Progenitor cell of endocrine pancreas (in vitro differentiated cells): ENCODE measurements at places on chromosomes 1 and 21. TPM values are rescaled to one million over a fixed set of nuclear protein-coding genes. Genes with fewer than 3 reads are reported as not detected.

The PLEKHO1 gene
- 85.2 and 87.6 TPM in 2 replicates for total RNA-seq

The LIPI gene
- not detected in 2 replicates for total RNA-seq

The CFAP141 gene
- not detected in 2 replicates for total RNA-seq

The RNF186 gene
- 0.24 TPM in 1 of 2 replicates, not detected in the other for total RNA-seq

The FAM229A gene
- 15.0 and 17.3 TPM in 2 replicates for total RNA-seq

The EPS15 gene
- 62.7 and 63.8 TPM in 2 replicates for total RNA-seq

The CELA2B gene
- total RNA-seq = not detected in 2 replicates

The AGT gene
- total RNA-seq = 12.5 and 13.5 TPM in 2 replicates

The CDK18 gene
- 23.9 and 24.5 TPM in 2 replicates for total RNA-seq

The LCE3D gene
- not detected in 2 replicates for total RNA-seq

The GREM2 gene
- total RNA-seq = 0.48 and 0.73 TPM in 2 replicates

The TMEM54 gene
- 23.2 and 27.0 TPM in 2 replicates for total RNA-seq

DNA sequence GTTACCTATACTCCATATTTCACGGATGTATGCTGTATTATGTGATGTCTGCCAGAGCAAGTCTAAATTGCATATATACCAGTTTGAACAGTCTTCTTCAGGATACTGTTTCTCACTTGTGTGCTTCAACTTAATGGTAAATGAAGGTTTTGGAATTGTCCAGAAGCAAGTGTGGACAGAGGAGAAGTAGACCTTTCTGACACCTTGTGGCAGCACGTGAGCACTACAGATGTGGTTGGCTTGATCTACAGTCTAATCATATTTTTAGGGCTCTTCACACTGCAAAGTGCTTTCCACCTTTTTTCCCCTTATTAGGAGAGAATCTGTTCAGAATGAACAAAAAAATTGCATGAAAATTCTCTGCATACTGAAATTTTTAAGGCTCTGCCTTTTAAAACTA lies 10.9 kb downstream of the MORC3 start:
- no peak for DNase-seq

DNA sequence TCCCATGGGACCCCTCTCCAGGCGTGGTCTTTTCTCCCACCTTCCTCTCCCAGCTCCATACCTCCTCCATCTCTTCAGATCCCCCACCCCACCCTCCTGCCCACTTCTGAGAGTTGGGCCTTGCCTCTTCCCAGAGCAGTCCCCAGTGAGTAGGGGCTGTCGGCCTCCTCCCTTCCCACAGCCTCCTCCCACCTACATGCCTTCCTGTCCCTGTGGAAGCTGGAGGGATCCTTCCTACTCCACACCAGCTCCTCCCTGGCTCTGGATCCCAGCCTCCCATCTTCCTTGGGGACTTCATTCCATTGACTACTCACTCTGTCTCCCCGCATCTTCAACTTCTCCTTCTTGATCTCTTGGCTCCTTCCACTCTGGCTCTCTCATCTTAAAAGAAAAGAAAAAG lies 24.9 kb downstream of the KCNQ4 start:
- no peak for DNase-seq

DNA sequence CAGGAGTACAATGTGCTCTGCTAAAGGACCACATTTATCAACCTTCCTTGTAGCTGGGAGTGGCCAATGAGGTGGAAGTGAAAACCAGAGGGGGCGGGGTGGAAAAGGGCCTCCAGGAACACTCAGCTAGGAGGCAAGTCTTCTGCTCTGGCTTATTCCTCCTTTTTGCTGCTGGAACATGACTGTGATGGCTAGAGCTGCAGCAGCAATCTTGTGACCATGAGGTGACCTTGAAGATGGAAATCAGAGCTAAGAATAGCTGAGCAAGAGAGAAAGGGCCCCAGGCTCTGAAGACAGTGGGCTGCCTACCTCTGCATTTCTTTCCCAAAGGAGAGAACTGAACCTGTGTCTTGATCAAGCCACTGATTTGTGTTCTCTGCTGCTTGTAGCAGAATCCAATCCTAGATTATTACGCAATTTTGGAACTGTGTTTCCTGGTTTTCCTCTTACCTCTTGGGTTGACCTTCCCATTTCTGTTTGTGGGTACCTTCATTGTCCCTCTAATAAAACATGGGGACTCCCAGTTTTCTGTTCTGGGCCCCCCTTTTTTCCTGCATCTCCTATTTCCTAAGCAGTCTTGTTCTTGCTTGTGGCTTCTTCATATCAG lies 36.4 kb upstream of the WNT4 start:
- DNase-seq = no peak

DNA sequence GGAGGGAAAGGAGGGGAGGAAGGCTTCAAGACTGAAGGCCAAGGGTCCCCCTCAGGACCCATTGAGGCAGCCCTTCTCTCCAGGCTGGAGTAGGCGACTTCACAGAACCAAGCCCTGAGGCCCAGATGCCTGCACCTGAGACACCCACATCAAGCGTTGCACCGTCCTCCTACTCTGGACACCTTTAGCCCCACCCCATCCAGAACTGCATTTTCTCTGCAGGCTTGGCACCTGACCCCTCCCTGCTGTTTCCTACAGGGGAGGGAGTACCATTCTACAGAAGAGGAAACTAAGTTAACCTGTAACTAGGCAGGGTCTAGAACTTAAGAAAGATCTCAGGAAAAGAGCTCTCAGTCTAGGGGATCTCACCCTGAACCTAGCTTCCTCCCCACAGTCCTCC lies 12.0 kb downstream of the PEF1 start:
- no peak for DNase-seq

GRCh38 chr1:212678456-212679410 lies 20.9 kb downstream of the BATF3 start:
- no peak for DNase-seq

- no peak for DNase-seq
Observed at GRCh38 chr1:226884116-226884625, 13.8 kb downstream of the PSEN2 start.

DNA sequence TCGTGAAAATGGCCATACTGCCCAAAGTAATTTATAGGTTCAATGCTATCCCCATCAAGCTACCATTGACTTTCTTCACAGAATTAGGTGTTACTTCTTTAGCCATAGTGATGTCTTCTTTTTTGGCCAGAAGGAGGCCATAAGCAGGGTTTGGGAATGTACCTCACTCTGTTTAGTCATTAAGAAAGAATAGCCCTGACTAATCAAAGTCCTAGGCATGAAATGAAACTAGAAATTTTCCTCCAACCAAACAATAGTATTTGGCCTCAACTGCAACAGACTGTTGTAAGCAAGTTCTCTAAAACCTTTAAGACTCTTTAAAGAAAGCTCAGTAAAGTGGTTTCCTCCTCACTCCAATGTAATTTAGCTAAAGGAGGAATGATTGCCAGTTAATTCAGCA lies 163.9 kb downstream of the AKT3 start:
- no peak for DNase-seq

DNA sequence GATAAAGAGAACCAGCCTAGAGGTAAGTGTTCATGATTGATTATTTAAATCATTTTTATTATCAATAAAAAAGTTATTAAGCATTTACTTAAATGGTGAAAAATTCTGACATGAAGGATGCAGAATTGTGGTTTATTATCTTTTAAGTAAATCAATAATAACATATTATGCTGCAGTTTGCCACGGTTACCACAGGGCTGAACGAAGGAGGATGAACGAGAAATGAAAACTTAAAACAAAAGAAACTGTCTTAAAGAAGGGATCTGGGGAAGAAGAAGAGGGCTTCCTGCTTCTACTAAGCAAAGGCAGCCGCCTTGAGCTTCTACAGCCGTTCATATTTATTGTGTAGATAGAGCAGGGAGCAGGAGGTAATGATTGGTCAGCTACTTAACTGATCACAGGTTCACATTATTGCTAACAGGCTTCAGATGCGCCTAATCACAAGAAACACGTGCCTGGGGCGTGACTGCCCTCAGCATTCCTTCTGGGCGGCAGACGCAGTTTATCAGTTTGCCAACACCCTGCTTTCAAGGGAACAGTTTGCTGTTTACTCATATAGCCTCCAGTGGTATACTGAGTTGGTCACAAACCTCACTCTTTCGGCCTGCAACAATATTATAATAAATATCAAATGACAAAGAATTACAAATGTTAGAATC lies 5.8 kb upstream of the FNBP1L start:
- no peak for DNase-seq

GRCh38 chr1:246597340-246597739 lies 31.1 kb downstream of the CNST start:
- no peak for DNase-seq

DNA sequence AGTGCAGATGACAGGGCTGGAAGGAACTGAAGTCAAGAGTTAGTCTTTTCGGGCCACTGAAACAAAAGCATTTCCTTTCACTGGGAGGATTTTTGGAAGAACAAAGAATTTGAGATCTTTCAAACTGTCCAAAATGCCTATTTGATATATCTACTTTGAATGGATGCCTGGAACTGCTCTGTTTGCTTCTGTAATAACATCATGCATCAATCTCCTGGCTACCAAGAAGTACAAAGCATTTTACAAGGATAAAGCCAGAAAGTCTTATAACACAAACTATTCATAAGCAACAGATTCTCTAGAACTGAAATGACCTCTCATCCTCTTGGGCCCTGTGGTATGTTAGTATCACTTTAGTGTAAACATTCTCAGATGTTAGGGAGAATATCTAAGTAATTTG lies 18.2 kb upstream of the RHOU start:
- no peak for DNase-seq

DNA sequence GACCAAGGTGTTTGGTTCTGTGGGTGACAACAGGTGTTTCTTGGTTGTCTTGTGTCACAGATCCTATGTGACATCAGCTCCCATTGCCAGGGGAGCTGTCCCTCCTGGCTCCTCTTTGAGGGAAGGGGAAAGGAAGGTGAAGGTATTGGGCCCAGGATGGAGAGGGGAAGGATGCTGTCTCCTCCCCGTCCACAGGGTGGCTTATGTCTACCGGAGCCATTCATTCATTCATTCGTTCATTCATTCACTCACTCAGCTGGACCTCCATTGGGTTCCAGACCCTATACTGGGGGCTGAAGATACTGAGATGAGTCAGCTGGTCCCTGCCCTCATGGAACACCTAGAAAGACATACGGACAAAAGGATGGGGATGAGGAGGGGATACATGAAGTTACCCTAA lies 38.9 kb downstream of the EPHB2 start:
- no peak for DNase-seq

DNA sequence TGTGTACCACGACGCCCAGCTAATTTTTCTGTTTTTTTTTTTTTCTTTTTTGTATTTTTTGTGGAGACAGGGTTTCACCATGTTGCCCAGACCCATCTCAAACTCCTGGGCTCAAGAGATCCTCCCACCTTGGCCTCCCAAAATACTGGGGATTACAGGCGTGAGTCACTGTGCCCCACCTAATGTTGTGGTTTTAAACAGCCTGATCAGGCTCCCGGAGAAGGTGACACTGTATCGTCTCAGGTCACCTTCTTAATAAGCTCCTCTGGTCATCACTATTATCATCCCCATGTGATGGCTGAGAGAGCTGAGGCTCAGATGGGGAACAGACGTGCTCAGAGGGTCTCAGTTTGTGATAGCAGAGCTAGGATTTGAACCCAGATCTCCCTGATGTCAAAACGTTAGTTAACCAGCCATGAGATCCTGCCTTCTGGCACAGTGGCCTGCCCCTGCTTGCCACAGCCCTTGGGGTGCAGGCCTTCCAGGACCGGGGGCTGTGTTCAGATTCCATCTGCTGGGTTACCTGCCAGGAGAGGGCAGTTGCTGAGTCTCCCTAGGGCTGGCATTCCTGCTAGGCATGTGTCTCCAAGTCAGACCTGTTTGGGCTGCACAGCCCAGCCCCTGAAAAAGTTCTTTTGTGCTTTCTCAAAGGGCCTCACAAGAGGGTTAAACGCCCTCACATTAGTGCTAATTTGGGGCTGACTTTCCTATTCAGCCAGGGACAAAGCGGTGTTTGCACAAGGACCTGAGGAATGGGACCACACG lies 32.7 kb upstream of the GRHL3 start:
- no peak for DNase-seq

GRCh38 chr1:176619261-176619660 lies 156.3 kb downstream of the PAPPA2 start:
- no peak for DNase-seq

DNA sequence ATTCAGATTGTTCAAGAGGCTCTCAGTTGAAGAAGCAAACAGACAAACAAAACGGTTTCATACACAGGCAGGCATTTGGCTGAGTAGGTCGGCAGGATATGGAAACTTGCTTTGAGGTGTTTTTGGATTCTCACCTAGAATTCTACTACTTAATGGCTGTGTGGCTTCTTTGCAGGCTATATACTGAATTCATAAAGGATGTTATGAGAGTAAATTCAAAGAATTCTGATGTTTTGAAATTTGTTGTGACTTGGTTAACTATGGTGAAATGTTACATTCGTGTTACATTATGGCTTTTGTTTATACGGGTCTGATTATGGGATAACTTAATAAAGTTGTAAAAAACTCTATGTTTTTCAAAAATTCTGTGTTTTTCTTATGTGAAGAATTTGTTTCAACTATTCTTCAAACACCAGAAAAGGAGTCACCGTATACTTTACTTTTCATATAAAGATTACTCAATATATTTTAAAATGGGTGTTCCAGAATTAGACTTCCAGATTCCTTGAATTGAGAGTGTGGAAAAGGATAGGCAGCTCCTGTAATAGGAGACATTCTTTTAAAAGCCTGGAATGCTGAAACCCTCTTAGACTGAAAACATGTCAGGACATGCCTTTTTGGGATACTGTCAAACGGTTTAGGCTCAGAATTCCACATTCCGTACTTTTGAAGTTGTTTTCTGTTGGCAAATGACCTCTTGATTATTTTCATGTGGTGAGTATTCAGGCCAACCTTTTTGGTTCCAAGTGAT lies 8.2 kb upstream of the IRF2BP2 start:
- no peak for DNase-seq

- DNase-seq = no peak
Observed at GRCh38 chr1:22104865-22105437, 37.9 kb downstream of the WNT4 start.

DNA sequence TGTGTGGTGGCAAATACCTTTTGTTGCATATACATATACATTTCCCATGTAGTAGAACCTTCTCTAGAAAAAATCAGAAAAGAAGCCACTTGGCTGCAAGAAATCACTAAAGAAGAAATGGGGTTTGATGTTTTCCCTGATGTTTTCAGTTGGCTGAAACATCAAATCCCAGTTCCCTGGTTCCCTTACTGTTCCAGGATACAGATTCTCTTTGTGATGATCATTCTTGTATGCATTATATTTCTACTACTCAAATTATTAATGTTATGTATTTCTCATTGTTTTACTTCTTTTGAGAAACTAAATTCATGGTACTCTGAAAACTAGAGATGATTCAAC lies 7.6 kb downstream of the RNU1-2 start:
- no peak for DNase-seq

- no peak for DNase-seq
Observed at GRCh38 chr1:240499012-240499411, 112.9 kb downstream of the GREM2 start.

- DNase-seq = no peak
Observed at GRCh38 chr1:152412756-152413155, 1.3 kb downstream of the CRNN start.

- no peak for DNase-seq
Observed at GRCh38 chr1:92832537-92833114, 786 bp downstream of the RPL5 start.

DNA sequence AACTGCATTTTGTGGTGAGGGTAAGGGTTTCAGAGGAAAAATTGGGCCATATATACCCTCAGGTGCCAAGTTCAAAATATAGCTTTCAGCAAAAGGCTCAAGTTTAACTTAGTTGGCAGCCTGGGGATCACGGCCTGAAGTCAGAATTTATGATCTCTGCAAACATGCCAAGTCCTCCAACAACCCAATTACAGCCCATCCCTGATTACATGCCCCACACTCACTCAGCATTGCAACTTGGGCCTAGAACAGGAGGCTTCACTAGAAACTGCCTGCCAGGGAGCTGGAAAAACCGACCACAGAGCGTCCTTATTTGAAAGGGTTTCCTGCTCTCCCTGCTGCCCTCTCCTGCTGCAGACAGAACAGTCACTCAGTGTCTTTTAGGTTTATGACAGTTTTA lies 12.4 kb downstream of the FYB2 start:
- no peak for DNase-seq

- no peak for DNase-seq
Observed at GRCh38 chr1:63824451-63824850, 50.6 kb downstream of the ROR1 start.
